ENCODE measurements at places on chromosomes 6 and 20.

GRCh38 chr20:11981366-11981947, 63.8 kb downstream of the BTBD3 start:
- no peak for DNase-seq

DNA sequence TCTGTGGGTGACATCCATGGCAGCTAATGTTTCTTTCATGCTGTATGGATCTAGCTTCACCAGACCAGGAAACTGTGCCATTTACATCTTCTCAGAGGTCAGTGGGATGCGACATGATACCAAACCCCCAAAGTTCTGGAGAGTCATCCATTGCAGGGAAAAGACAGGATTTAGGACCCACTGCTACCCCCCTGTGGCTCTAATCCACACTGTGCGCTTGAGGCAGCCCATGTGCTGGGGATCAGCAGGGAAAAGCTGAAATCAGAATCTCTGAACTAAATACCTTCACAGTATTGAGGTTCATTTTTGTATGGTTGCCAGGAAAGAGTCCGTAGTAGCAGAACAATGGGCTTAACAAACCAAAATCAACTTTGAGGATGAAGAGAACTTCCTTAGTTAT, 164.4 kb downstream of the TMEM242 start:
- DNase-seq, result no peak

- no peak for DNase-seq
Observed at GRCh38 chr6:22069306-22069800, 227.5 kb downstream of the PRL start.

GRCh38 chr20:62622877-62623487, 19.3 kb upstream of the SLCO4A1 start:
- DNase-seq, result no peak

DNA sequence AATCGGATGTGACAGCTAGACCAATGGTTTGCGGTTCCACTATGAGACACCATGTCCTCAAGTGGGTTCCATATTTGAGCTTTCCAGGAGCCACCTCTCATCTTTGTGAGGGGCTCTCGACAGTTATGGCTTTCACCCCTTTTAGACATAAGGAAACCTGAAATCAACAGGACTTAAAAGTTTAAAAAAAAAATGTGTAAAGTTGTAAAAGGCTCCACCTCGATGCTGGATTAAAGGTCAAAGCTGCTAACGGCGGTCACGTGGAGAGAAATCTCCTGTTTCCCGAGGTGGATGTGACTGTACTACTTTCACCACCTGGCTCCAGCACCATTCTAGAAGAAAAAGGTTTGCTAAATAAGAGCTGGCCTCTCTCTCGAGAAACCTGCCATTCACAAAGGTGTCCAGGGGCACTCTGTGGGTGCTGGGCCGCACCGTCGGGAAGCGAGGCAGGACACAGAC, 542 bp downstream of the ATP5F1E start:
- no peak for DNase-seq

DNA sequence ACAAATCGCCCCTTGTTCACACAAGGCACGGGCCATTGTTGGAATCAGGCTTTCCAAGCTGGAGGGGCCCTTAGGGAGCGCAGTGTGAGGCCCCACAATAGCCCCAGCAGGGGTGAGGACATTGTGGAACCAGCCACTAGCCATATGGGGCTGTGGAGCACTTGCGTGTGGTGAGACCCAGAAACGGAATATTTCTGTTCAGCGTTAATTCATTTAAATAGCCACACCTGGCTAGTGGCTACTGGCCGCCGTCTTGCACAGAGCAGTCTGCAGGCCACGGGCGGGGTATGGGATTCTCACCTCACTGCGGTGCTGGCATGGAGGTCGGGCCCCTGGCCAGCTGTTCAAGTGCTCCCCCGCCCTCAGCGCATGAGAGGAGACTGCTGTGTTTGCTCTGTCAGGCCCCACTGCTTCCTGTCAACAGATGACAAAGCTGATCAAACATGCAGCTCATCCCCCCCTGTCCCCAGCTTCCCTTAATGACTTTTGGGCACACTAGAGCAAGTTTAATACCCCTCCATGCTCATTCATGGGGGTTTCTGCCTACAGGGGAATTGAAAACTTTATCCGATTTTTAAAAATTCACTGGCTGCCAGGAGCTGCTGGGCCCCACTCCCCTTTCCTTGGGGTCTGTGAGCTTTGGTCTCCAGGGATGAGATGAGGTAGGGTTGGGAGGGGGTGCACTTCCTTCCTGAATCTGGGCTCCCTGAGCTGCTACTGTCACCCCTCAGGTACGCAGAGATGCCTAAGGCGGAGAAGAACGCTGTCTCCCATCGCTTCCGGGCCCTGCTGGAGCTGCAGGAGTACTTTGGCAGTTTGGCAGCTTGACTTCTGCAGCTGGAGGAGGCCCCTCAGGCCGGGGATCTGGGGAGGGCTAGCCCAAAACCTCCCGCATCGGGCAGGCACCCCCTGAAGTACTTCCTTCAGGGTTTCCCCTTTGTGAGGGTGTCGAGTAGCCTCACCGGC, 13.6 kb downstream of the ITPA start:
- no peak for DNase-seq

GRCh38 chr6:28880894-28881780, 42.6 kb downstream of the TRIM27 start:
- no peak for DNase-seq

GRCh38 chr20:57040466-57040865, 226.0 kb downstream of the BMP7 start:
- no peak for DNase-seq

DNA sequence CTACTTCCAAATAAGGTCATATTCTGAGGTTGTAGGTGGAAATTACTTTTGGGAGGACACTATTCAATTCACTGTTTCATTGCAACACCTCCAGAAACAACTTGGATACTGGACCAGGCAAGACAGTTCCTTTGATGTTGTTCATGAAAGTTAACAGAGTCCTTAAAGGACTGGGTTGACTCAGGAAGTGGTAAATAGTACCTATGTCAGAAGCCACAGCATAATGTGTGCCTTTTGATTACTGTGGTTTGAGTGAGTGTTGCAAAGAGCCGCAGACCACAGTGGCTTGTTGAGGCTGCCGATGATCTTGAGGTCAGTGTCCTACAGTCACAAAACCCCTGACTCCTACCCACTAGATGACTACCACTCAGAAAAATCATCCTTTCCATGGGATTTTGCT, 10.9 kb downstream of the IL20RA start:
- DNase-seq, result no peak

GRCh38 chr6:142945049-142945445, at the start of gene HIVEP2:
Gene HIVEP2 (minus strand): TSS chr6:142945176. CDS start chr6:142774738, 170,438 bp downstream.
- DNase-seq, result peak; percentile 94

GRCh38 chr20:45449528-45449927, 20.0 kb upstream of the WFDC2 start:
- DNase-seq, result no peak

DNA sequence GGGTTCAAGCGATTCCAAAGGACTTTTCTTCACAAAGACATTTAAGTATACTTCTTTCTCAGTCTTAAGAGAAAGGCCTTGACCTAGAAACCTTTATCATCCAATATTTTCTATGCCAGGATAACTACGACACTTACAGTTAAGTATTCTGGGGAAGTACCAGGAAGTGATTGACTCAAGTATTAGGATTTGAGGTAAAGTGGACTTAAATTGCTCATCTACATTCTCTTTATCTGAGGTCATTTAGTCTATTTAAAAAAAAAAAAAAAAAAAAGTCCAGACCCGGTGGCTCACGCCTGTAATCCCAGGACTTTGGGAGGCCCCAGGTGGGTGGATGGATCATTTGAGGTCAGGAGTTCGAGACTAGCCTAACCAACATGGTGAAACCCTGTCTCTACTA, 114.7 kb downstream of the ZFAND3 start:
- DNase-seq, result no peak

GRCh38 chr20:36975099-36975818, 23.8 kb upstream of the SAMHD1 start:
- no peak for DNase-seq

DNA sequence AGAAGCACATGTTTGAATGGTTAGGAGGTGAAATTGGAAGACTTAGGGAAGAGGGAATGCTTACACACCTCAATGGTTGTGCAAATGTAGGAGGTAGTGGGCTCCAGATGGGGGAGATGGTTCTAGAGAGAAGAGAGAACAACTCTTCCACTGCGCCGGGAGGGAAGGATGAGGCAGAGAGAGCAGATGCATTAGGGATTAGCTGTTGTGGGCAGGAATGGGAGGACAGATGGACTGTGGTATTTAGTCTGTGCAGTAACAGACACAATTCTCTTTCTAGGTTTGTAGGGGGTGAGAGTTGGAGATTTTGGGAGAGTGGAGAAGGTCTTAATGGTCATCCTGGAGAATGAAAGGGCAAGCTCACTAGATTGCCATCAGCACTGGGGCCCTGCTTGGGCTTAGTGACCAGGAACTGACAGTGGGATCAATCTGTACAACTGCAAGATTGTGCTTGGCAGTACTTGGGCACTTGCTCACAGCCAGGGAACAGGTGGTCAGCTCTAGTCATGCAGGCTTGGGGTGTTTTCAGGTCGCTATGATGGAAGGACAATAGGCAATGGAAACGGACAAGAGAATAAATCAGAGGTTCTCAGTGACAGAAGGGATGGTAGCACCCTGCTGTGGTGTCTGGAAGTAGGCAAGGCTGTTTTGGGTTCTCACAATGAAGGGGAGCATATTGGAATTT, 182.0 kb upstream of the MYLIP start:
- DNase-seq, result no peak

DNA sequence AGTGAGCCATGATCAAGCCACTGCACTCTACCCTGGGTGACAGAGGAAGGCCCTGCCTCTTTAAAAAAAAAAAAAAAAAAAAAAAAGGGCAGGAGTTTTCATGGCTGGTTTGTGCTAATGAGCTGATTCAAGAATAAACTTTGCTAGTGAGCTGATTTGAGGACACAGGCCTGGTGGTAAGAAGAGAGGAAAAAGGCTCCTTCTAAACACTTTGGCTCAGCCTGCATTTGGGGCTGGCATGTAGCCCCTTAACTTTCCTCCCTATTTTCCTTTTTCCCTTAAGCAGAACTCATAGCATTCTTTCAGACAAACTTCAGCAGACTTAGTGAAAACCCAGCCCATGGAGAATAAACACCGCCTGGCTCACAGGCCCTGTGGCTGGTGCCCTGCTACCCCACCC, 432.7 kb downstream of the PTPRT start:
- DNase-seq, result no peak

DNA sequence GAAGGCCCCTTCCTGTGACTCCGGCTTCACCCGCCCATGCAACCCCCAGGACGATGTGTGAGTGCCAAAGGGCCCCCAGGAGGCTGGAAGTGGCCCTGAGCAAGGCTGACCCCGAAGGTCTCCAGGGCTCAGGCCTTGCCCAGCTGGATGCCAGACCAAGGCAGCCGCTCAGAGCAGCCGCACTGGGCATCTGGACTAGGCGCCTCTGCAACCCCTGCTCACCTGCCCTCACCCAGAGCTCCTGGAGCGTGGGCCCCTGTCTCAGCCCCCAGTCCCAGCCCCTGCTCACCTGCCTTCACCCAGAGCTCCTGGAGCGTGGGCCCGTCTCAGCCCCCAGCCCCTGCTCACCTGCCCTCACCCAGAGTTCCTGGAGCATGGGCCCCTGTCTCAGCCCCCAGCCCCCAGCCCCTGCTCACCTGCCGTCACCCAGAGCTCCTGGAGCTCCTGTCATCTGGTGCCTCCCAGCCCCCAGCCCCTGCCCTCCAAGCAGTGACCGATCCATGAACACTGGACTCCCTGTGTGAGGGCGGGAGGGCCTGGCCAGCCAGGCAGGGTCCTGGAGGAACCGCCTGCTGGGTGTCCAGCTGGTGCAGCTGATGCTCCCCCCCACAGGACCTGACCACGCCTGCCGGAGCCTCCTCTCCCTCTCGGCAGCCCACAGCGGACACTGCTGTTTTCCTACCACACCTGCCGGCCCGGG, 1.1 kb downstream of the SRMS start:
- no peak for DNase-seq

- DNase-seq, result no peak
Observed at GRCh38 chr20:32466739-32467505, 108.8 kb downstream of the ASXL1 start.

All from lower lobe of right lung (tissue), 2 donors.